GM12865 (cell line): ENCODE measurements at places on chromosomes 7 and 10.

DNA sequence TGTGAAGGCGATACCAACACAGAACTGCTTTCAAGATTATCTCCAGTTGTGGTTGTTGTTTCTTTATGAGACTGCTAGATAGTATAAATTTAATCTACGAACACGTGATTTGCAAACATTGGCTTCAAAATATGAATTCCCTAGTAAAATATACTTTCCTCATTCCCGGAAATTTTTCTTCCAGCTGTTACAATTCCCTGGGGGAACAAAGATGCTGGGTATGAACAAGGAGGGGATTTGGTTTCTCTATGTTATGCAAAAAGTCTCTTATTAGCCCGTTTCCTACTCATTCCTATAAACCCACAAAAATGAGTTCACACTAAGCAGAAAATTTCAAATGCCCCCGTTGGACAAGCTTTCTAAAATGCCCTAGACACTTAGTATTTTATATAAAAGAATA lies 928.3 kb downstream of the CNTNAP2 start:
- no peak for DNase-seq

- no peak for DNase-seq
Measured at GRCh38 chr7:158576050-158576762, 11.4 kb downstream of the PTPRN2 start.

DNA sequence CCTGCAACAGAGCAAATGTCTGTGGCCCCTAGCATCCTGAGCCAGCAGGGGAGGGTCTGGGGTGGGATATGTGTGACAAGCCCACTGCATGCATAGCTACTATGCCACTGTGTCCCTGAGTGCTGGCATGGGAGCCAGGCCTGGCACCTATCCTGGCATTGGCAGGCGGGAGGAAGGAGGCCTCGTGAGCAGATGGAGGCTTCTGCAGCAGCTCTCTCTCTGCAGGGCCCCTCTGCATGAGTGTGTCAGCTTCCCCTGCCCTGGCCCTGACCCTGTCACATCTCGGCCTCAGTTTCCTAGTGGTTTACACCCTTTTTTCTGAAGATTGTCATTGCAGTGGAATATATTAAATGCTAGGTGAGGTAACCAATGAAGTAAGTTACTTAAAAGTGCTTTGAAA lies 13.1 kb upstream of the IMPDH1 start:
- no peak for DNase-seq

- DNase-seq = no peak
Measured at GRCh38 chr10:133141958-133142340, 18.1 kb upstream of the KNDC1 start.

DNA sequence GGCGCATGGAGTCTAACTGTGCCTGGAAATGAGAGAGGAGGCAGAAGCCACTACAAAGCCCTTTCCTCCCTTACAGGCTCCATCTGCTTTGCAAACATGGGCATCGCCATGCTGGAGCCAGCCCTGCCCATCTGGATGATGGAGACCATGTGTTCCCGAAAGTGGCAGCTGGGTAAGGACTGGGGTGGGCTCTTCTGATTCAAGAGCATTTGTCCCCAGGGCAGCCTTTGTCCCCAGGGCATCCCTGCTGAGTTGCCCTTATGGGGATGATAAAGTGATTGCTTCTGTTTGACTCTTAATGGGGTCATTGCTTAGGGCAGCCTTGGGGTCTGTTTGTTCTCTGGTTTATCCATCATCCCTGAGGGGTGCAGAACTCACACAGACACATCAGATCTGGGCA lies 16.8 kb downstream of the SLC18A2 start:
- no peak for DNase-seq
